ENCODE measurements at places on chromosomes 3 and 15.
A peak's percentile ranks its signal among the peaks of the same experiment; 100 is the strongest.

DNA sequence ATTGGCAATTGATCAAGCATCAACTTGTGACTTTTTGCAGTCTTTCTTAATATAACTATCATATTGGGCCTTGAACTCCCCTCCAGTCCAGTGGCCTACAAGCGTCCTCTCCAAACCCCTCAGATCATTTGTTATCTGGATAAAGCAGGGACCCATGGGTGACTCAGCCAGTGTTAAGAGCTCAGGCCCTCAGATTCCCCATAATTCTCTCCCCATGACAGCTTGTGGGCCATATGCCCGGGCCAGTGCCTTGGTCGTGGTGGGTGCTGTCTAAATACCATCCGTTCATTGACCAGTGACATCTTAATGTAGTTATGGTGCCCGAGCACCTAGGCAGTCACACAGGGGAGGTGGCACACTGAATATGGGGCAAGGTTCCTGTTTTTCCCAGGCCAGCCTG, 18.1 kb downstream of the MCF2L2 start:
- no peak for DNase-seq

DNA sequence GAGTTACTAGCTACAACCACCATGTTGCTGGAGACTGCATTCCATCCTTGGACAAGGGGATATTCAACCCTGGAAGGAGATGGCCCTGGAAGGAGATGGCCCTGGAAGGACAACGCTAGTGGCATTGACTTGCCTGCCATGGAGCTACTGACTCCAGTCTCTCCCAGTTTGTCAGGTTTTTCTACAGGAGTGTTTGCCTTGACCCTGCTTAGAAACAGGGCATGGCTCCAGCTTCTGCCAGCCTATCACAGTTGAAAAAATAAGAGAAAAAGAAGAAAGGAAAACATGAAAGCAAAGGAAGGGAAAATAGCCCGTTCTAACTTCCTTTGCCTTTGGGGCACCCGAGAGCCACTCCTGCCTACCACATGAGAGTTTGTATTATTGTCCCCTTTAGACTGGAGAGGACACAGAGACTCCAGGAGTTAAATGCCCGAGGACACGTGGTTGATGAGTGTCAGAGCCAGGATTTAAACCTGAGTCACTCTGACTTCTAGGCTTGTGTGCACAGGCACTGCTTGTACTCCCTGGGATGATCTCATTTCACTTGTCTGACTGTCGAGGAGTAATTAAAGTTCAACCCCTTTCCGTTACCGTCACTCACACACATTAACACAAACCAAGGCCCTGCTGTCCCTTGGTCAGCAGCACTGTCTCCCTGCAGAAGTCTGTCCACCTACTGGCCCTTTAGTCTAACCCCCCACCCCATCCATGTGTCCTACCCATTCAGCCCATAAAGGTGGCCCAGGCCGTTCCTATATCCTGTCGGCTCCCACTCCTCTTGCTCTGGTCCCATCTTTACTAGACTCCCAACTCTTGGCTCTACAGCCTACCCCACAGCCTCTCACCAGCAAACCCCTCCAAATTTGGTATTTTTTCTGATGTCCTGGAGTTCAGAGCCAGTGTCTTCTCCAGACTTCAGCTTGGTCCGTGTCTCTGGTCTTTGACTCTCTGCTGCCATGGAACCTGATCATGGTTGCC, 46.1 kb downstream of the C2CD4A start:
- peak; percentile 96 for DNase-seq

DNA sequence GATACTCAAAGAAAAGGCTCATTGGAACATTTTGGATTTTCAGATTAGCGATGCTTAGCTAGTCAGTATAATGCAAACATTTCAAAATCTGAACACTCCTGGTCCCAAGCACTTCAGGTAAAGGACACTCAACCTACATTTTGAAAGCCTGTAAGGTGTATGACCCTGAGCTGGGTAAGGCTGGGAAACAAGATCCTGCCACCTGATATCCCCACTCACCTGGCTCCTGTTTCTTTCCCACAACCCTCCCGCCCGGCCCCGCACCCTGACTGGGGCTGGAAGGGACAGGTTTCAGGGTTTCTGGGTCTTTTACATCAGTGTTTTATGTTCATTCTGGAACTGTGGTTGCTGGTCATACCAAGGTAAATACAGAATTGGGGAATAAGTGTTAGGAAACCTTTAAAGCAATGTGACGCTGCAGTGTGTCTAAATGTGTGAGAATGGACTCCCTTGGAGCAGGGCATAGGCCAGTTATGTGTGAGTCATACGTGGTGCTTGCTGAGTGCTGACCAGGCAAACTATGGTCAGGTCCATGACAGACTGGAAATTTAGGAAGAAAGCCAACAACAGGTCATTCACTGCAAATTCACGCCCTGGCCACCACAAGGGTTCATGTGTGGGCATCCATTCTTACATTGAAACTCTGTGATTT, 22.9 kb downstream of the CTXND1 start:
- DNase-seq = no peak

DNA sequence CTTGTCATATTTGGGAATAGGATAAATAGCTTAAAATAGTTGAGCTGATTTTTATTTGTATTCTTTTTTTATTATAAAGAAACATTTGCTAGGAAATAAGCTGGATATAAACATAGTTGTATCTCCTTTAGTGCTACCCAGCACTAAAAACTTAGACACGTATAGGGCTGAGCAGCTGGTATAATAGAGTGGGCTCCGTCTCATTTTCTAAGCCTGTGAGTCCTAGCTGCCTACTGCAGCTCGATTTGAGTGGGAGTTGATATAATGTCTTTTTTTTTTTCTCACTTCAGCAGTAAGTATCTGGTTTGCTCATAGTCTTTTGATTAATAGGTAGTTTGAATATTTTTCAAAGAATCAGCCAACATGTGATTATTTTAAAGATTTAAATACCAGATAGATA, 34.2 kb downstream of the TFG start:
- DNase-seq = no peak
